ENCODE measurements at places on chromosomes 13 and 19.

GRCh38 chr13:108281901-108282300, 12.4 kb downstream of the TNFSF13B start:
- no peak for DNase-seq

- DNase-seq = no peak
Observed at GRCh38 chr19:19271828-19272599, 1.1 kb downstream of the TM6SF2 start.

- DNase-seq = no peak
Observed at GRCh38 chr13:103757361-103757760, 691.1 kb upstream of the SLC10A2 start.

DNA sequence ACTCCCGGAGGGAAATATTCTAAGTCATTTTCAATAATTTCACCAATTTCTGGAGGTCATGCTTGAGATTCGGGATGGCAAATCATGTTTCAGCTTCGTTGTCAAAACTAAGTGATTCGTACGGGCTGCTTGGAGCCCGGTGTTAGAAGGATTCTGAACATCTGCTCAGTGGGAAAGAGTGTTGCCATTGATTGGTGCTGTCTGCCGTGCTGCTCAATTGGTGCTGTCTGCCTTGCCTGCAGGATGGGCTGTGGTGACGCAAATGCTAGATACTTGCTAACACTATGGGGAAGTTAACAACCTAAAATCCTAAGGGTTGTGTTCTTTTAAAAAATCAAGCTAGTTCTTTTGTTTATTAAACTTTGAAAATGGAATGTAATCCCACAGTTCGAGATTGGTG, 17.3 kb upstream of the CACNG8 start:
- DNase-seq = no peak

- DNase-seq = no peak
Observed at GRCh38 chr13:46361276-46361934, 25.6 kb downstream of the RUBCNL start.

GRCh38 chr13:50509771-50510441, 333.6 kb downstream of the DLEU7 start:
- DNase-seq = no peak

GRCh38 chr13:79812070-79812850, 331.3 kb downstream of the NDFIP2 start:
- DNase-seq = no peak

DNA sequence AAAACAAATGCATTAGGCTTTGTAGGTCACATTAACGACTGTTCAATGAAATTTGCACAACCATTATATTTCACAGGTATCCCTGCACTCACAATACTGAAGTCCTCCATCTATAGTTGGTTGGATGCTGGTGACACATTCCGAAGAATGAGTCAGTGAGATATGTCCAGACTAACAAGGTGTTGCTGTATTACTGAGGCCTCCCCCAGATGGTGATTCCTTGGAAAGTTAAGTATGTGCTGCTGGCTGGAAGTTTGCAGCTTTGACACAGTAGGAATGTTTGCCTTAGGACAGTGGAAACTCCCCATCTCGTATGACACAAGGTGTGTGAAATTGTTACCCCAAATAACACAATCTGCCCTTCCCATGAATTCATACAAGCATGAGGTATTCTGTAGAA, 46.6 kb downstream of the FGF14 start:
- no peak for DNase-seq

- no peak for DNase-seq
Observed at GRCh38 chr13:48234566-48235340, 1.7 kb downstream of the ITM2B start.

DNA sequence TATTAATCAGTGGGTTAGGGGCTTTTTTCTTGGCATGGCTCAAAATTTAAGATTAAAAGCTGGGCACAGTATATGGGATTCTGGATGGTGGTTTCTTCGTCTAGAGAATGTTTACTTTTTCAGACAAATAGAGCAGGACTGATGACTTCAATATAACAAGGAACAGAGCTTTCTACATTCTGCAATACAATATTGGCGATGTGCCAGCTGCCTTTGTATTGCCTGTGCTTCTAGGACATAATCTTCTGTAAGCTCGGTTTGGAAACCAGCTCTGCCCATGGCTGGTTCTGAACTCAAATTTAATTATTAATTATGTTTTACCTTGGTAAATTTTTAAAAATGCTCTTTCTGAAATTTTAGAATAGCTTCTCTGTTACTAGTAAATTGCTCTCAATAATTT, 139.1 kb upstream of the TRPC4 start:
- no peak for DNase-seq

DNA sequence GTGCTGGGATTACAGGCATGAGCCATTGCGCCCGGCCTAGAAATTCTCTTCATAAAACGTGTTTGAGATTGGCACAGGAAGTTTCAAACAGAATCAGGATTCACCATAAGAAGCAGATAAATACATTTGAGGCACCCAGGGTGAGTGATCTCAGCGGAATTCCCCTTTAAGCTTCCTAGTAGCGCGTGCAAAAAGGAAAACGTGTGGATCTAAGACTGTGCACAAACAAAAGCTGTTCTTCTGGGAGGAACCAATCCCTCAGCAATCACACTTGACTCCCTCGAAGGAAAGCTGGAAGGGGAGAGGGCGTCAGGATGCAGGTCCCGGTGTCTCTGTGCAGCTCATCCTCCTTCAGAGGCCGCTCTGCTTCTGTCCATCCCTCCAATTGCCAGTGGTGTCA, 15.5 kb downstream of the MCF2L start:
- DNase-seq = no peak
